ENCODE measurements at places on chromosomes 16 and 17. TPM values are rescaled to one million over a fixed set of nuclear protein-coding genes. Genes with fewer than 3 reads are reported as not detected.

Gene KRT33A
- total RNA-seq: not detected

Gene CD300LD
- not detected for total RNA-seq

Gene MED31
- total RNA-seq: 8.5 TPM

Gene FOXN1
- total RNA-seq: not detected

Gene TRAF7
- total RNA-seq: 48.1 TPM

Gene NPB
- total RNA-seq: 0.28 TPM

Gene CRYM
- 0.14 TPM for total RNA-seq

Gene NGFR
- 0.18 TPM for total RNA-seq

Gene ZNF276
- total RNA-seq: 8.2 TPM

Gene OR1A1
- not detected for total RNA-seq

Gene RHBDL3
- under 0.01 TPM for total RNA-seq

Gene CENPN
- total RNA-seq: 15.3 TPM

Gene ZNF764
- 2.1 TPM for total RNA-seq

Gene ZSCAN10
- not detected for total RNA-seq

Gene SLFN12
- 19.6 TPM for total RNA-seq

Gene IGSF6
- not detected for total RNA-seq

Gene NPIPB2
- total RNA-seq: 5.7 TPM

Gene MYCBPAP
- 1.6 TPM for total RNA-seq

Gene B9D1
- 63.6 TPM for total RNA-seq

Gene ANKRD40CL
- not detected for total RNA-seq

Gene ZNF205
- 11.8 TPM for total RNA-seq

Gene CBX8
- 6.7 TPM for total RNA-seq

Gene RGS11
- 3.7 TPM for total RNA-seq

Gene SULT1A1
- total RNA-seq: 6.4 TPM

Gene ZG16B
- 1.3 TPM for total RNA-seq

Gene NATD1
- total RNA-seq: 1.8 TPM

Gene CCDC40
- 4.4 TPM for total RNA-seq

Gene NTN3
- total RNA-seq: 0.74 TPM

Gene SLFN11
- total RNA-seq: 54.3 TPM

Gene NAGS
- 0.71 TPM for total RNA-seq

Gene EVPLL
- total RNA-seq: not detected

Gene JPH3
- total RNA-seq: under 0.01 TPM

Gene LGALS9B
- total RNA-seq: not detected

Gene SEPTIN12
- not detected for total RNA-seq

Gene CES5A
- not detected for total RNA-seq

Gene KRT222
- 0.09 TPM for total RNA-seq

Gene PRKCB
- total RNA-seq: under 0.01 TPM

Gene CXCL16
- 1.8 TPM for total RNA-seq

Gene FAM20A
- 22.9 TPM for total RNA-seq

Gene HEATR3
- 25.4 TPM for total RNA-seq

Gene CCDC144A
- 3.5 TPM for total RNA-seq

Gene XAF1
- 40.0 TPM for total RNA-seq

Gene PIRT
- not detected for total RNA-seq

Gene SOCS1
- total RNA-seq: 2.4 TPM

Gene RASL10B
- total RNA-seq: 7.3 TPM

Gene MT1E
- 91.7 TPM for total RNA-seq

Gene RNF43
- not detected for total RNA-seq

Gene SPNS2
- 3.7 TPM for total RNA-seq

Gene NOS2
- total RNA-seq: under 0.01 TPM

Gene SNX20
- total RNA-seq: not detected

Gene FBXW10B
- total RNA-seq: 0.18 TPM

Gene CIITA
- total RNA-seq: 0.09 TPM

Gene KRT28
- total RNA-seq: not detected

Gene LUC7L
- total RNA-seq: 29.2 TPM

Gene TBKBP1
- total RNA-seq: 13.6 TPM

Gene CHST4
- total RNA-seq: not detected

Gene HBA2
- not detected for total RNA-seq

Gene COX11
- 79.5 TPM for total RNA-seq

All from smooth muscle cell of bladder (primary cell).